Caki2 (cell line): ENCODE measurements at places on chromosomes 16 and 17.

DNA sequence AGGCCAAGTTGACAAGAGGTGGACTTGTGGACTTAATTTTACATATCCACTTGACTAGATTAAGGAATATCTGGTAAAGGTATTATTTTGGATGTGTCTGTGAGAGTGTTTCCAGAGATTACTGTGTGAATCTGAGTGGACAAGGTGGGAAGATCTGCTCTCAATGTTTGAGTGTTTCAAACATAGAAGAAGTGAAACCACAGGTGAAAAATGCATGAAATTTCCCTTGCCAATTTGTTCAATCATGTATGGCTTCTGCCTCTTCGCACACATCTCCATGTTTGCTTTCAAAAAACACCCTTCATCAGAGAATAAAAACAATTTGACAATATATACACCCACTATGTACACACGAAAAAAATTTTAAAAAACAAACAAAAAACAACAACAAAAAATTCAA lies 152.7 kb downstream of the SALL1 start:
- no peak for DNase-seq

DNA sequence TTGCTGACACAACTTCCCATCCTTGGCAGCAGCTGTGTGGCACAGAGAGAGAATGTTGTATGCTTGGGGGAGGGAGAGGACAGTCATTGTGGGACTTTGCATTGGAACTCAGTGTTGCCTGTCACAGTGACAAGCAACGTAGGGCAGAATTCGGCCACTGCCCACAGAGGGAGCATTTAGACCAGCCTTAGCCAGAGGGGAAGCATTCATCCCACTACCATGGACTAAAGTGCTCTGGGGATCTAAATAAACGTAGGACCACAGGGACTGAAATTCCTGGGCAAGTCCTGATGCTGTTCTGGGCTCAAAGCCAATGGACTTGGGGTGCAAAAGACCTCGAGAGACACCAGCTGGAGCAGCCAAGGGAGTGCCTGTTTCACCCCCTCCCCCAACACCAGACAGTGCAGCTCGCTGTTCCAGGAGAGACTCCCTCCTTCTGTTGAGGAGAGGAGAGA lies 44.9 kb downstream of the ABCA8 start:
- no peak for DNase-seq

DNA sequence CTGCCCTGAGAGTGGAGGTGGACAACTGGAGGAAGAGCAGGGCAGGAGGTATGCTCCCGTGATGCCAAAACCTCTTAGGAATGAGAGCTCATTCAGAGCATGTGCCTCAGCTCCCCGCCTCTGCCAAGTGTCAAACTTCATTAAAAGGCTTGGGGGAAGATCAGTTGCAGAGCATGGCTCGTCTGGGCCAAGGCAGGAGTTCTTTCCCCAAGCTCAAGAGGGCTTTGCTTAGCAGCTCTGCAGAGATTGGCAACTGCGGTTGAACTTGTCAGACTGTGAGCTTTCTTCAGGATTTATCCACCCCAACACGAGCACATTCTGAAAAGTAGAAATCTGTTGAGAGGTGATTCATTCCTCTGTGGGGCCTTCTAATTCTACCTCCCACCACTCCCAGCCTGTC lies 248.1 kb downstream of the HS3ST3A1 start:
- no peak for DNase-seq

GRCh38 chr16:4298761-4299522 lies 16.9 kb upstream of the GLIS2 start:
- peak; percentile 88 for DNase-seq

DNA sequence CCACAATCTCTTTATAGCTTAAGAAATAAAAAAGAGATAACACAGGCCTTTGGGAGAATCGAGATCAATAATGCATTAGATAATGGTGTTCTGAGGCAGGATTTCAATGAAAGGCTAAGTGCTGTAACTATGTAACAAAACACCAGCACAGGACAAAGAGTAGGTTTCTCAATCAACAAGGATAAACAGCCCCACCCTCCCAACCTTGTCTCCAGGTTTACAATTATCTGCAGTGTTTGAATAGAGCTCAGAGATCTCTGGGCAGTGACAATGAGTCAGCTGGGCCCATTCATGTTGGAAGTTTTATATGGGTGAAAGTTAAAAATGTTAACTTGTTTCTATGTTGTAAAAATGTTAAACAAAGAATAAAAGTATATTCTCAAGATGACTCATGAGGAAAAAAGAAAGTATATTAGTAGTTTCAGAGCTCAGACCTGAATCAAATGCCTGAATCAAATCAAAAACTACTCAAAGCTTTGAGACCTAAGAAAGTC lies 17.0 kb upstream of the KRT20 start:
- DNase-seq, result peak; percentile 91

- DNase-seq, result no peak
Measured at GRCh38 chr17:36661047-36661666, 59.8 kb downstream of the MRM1 start.

GRCh38 chr16:87382023-87382785 lies 1.4 kb downstream of the FBXO31 start:
- DNase-seq, result no peak

GRCh38 chr16:80656711-80657150 lies 115.9 kb downstream of the DYNLRB2 start:
- no peak for DNase-seq
